ENCODE measurements at places on chromosomes 6 and 20.

DNA sequence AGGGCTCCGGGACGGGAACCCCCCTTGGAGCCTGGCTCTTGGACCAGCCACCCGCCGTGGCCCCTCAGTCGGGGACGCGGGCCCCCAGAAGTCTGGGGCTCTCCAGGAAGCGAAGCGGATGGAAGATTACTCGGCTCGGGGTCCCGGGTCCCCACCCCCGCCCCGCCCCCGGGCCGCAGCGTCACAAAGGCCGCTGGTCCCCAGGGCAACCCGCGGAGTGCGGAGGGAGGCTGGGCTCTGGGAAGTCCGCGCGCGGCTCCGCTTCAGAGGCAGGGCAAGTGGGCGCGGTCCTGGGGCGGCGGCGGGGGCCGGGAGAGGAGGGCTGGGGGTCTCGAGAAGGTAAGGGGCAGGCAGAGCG, at the start of gene FNDC11:
Gene FNDC11 (plus strand): TSS at position 227 of the 358 bp plus-strand sequence. CDS start 1,505 bp downstream, outside the sequence.
- DNase-seq, result peak; percentile 60

- no peak for DNase-seq
These were observed 24.6 kb upstream of the PPP1R14C start for GRCh38 chr6:150118203-150118602.

DNA sequence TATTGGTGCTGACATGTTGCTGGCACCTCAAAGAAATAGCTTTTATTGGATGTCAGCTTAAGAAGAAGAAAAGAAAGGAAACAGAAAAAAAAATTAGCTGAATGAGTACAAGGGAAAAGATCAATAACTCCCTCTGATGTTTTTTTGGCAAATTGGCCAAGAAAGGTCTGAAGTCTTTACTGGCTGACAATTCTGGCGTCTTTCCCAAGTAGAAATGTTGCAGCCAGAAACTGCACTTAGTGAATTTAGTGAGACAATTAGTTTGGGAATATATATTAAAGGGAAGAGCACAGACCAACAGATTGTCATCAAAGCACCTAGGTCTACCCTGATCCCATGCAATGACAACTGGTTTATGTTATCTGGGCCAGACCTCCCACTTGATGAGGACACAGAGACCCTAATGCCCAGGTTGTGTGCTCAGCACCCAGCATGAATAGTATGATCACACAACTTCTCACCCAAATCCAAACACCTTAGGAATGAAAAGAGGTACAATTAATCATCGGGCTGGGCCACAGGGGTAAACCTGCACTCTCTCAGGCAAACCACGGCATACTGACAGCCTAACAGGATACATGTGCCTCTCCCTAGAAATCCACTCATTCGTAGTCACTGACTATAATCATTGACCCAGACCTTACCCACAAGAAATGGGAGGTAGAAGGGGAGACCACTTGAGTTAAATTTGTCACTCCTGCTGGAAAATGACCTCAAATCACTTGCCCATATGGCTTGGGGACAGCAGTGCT, 612.3 kb upstream of the ARID1B start:
- no peak for DNase-seq

DNA sequence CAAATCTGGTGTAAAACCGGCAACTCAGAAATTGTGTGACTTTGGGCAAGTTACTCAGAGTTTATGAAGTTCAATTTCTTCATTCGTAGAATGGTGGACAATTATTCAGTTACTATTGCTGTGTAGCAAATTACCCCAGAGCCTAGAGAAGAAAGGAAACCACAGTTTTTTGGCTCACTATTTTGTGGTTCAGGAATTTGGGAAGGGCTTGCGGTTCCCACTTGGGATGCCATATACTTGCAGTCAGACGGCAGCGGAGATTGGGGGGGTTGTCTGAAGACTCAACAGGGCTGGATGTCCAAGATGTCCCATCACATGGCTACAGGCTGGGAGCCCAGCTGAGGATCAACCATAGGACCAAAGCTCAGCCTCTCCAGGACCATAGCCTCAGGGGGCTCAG, 108.1 kb downstream of the PCSK2 start:
- DNase-seq, result no peak

GRCh38 chr6:50820869-50821264, 2.2 kb downstream of the TFAP2B start:
- DNase-seq, result no peak

DNA sequence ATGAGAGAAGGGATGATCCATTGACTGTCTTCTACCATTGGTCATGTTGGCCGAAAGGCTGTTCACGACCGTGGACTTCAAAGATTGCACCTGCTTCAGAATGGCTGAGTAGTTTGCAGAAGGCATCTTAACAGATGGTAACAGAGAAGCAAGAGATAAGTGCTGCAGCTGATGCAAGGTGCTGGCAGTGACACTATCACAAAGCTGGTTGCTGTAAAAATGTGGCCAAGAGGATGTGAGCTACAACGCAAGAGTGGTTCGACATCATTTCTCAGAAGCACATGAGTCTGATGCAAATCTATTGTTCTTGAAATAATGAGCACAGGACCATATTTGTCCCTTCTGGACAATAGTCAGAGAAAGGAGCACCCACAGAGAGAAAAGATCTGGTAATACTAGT, 27.0 kb upstream of the ANKEF1 start:
- no peak for DNase-seq

GRCh38 chr6:154548130-154548830, 37.8 kb upstream of the CNKSR3 start:
- no peak for DNase-seq

DNA sequence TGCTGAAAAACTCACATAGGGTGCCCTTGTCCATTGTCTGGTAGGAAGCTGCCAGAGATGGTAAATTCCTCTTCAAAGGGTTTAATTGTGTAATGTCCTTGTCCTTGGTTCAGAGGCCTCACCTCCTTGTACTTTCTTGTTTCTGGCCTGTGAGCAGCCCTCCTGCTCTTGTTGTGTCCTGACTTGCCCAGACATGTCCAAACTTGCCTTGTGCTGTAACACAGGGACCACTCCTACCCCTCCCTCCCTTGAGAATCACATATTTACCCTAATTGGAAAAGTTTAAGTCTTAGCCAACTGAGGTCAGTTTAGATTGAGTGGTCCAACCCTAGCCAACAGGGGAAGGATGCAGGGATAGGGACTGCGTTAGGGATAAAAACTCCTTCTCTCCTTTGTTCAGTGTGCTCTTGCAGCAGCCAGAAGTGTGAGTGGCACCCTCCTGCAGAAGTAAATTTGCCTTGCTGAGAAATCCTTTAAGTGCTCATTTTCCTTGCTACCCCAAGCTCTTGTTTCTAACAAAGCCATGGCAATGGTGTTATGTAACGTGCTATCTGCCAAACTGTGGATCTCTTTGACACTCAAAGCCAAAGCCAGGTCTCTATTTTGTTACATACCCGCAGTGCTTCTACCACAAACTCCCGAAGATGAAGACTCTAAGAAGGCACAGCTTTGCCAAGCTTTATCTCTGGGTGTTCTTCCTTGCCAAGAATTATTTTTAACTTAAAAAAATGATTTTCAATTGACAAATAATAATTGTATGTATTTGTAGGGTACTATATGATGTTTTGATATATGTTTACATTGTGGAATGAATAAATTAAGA, 414.5 kb downstream of the ESR1 start:
- DNase-seq, result no peak

DNA sequence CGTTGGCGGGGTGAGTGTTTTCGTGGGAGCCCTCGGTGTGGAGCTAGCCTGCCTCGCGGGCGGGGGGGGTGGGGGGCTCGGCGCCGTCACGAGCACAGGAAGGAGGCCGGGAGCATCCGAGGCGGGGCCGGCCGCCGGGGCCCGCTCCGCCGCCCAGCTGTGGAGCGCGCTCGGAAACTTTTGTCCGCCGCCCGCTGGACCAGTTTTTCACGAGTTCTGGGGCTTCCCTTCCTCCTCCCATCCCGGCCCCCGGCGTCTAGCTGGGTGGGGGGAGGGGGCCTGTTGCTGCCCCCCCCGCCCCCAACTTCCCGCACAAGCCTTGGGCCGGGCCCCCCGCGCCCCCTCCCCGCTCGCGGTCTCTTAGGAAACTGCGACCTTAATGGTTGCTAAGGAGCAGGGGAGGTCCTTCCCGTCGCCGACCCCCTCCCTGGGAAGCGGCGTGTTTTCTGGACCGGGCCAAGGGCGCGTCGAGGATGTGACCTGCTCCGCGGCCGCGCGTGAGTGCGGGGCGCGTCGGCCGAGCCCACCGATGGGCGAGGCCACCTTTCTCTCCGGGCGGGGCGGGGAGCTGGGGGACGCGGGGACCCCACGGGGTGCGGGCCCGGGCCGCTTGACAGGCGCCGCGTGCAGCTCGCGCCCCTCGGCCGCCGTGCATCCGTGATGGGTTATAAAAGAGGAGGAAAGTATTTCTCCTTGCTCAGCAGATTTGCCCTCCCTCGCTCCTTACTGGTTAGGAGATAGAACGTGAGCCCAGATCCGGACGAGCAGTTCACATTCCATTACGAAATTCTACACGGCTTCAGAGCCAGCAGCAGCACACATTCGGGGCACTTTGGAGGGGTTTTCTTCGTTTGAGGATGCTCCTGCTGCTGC, 1.4 kb downstream of the RREB1 start:
- DNase-seq, result peak; percentile 62

GRCh38 chr20:24833592-24833991, 115.5 kb upstream of the CST7 start:
- DNase-seq, result no peak

GRCh38 chr6:110735666-110736065, 79.6 kb downstream of the CDK19 start:
- no peak for DNase-seq

DNA sequence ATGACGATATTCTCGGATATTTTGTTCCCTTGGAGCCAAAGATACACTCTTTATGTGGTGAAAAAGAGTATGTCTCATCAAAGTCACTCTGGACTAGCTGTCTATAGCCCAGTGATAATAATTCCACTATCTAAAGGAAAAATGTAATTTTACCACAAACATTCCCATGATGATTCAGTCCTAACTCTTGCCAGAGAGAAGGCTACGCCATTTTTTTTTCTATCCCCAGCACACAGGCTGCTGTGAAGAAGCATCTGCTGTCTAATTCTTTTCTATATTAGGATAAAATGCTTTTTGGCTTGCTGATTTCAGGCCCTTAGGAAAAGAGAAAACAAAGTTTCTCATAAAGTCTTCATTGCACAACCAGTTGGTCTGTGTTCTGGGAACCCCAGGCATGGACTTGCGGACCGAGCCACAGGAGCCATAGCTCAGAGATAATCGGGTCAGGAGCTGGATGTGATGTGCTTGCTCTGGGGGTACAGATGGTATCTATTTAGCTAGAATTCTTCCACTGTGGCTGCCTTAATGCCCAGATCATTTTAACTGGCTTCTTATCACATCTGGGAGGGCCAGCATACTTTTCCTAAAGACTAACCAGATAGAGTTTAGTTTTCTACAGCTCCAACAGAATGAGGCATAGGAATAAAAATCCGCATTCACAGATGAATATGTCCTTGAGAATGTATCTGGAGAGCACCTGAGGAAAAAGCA, 683.7 kb upstream of the ID4 start:
- DNase-seq, result no peak

DNA sequence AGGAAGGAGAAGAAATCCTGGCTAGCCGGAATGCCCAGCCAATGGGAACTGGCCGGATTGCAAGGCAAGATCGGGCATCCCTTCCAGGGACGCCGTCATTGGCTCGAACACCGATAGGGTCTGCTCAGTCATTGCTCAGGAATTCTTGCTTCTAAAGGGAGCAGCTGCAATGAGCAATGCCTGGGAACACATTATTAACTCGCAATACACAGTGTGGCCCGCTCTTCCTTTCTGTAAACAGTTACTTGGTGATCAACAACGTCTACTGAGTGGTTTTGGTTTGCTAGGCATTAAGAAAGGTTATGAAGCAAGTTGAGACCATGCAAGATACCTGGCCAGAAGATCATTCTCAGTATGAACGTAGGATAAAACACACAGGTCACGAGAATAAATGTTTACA, 165.4 kb upstream of the CITED2 start:
- no peak for DNase-seq

- no peak for DNase-seq
These were observed 78.1 kb upstream of the EZR start for GRCh38 chr6:158897236-158897635.

GRCh38 chr20:19993958-19994669, 23.0 kb upstream of the NAA20 start:
- DNase-seq, result no peak

- DNase-seq, result no peak
These were observed 67.3 kb downstream of the ATP9A start for GRCh38 chr20:51700809-51701285.

- no peak for DNase-seq
These were observed 480.9 kb upstream of the MARCKS start for GRCh38 chr6:113375950-113376846.

GRCh38 chr6:34412016-34412415, 13.9 kb downstream of the RPS10 start:
- no peak for DNase-seq

DNA sequence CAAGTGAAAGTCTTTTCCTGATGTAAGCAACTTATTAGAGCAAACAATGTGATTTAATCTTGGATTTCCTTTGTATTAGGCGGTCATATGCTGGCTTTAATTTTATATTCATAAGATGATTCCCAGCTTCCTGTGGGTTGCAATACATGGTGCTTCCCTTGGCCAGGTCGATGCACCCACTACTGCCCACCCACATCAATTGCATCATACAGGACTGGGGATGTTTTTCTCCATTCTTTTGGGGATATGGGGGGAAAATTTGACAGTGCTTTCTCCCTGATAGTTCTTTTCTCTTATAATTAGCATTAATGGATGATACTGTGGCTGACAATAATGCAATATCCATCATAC, 187.6 kb downstream of the JARID2 start:
- no peak for DNase-seq

GRCh38 chr20:64027981-64028685, 7.8 kb upstream of the C20orf204 start:
- DNase-seq, result no peak

- no peak for DNase-seq
These were observed 425.3 kb upstream of the NOX3 start for GRCh38 chr6:155880900-155881299.

DNA sequence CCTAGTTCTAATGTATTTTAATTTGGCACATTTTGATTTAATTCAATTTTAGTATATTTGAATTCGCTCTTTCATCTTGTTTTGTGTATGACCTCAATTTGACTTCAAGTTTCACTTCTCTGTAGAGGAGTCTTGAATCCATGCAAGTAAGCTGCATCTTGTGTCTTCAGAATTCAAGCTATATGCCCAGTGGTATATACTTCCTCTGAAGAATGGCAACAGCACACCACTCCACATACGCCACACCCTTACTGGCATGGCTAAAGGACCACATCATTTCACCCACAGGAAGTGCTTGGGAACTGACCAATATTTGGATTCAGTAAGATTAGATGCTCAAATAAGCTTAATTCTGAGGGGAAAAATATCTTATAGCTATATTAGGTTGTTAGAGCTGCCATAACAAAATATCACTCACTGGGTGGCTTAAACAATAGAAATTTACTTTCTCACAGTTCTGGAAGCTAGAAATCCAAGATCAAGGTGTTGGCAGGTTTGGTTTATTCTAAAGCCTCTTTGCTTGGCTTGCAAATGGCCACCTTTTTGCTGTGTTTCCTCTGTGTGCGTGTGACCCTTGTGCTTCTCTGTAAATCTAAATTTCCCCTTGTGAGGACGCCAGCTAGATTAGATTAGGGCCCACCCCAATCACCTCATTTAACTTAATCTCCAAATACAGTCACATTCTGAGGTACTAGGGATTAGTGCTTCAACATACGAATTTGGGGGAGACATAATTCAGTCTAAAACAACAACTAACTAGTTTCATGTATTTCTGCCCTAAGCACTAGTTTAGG, 2.8 kb upstream of the ASF1A start:
- no peak for DNase-seq

- no peak for DNase-seq
These were observed 10.7 kb upstream of the CLPSL2 start for GRCh38 chr6:35765739-35766138.

All from NCI-H526 (cell line).